ENCODE measurements at places on chromosomes 2 and 18. TPM values are rescaled to one million over a fixed set of nuclear protein-coding genes. Genes with fewer than 3 reads are reported as not detected.
A peak's percentile ranks its signal among the peaks of the same experiment; 100 is the strongest.

- no peak for DNase-seq
These were observed at the start of gene NYAP2 for GRCh38 chr2:225399504-225399903. NYAP2 (plus strand) TSS chr2:225399710; CDS start chr2:225408881, 9,171 bp downstream.

DNA sequence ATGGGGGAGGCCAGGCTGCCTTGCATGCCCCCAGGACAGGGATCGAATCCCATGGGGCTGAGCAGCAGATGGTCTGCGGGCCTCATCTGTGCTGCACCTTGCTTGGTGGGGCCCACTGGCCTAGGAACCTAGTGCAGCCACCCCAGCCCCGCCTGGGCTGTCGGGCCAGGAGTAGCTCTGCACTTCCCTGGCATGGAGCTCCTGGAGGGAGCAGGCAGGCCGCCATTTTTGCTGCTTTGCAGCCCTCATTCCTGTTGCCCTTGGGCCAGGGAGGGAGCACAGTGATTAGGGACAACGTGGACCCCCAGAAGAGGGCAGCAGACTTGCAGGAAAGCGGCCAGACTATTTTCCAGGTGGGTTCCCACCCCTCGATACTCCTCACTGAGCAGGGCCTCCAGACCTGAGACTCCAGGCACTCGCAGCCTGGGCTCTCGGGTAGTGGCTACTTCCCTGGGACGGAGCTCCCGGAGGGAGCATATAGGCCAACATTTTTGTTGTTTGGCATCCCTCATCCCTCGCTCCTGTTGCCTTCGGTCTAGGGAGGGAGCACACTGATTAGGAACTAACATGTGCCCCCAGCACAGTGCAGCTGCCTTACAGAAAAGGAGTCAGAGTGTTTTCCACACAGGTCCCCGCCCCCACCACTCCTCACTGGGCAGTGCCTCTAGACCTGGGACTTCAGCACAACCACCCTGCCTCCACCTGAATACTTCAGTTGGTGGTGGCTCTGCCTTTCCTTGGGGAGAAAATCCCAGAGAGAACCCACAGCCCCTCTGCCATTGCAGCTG, 99.5 kb downstream of the MAIP1 start:
- DNase-seq: no peak

GRCh38 chr2:207558079-207558491, 28.3 kb downstream of the CREB1 start:
- no peak for DNase-seq

DNA sequence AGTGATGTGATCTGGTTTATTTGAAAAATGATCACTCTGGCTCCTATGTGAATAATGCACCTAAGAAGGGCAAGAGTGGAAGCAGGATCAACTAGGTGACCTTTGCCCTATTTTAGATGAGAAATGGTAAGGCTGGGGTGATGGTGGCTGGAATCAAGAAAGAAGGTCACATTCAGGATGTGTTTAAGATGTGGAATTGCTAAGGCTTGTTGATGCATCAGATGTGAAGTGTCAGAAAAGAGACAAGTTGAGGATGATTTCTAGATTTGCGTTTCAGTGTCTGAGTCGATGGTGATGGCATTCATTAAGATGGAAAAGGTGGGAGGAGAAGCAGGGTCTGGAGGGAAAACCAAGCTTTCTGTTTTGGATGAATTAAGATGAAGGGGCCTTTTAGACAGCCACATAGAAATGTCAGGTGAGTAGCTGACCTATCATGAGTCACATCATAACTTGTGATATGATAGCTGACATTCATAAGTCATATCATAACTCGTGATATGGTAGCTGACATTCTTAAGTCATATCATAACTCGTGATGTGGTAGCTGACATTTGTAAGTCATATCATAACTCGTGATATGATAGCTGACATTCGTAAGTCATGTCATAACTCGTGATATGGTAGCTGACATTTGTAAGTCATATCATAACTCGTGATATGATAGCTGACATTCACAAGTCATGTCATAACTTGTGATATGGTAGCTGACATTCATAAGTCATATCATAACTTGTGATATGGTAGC, 101.2 kb upstream of the SEC11C start:
- no peak for DNase-seq

DNA sequence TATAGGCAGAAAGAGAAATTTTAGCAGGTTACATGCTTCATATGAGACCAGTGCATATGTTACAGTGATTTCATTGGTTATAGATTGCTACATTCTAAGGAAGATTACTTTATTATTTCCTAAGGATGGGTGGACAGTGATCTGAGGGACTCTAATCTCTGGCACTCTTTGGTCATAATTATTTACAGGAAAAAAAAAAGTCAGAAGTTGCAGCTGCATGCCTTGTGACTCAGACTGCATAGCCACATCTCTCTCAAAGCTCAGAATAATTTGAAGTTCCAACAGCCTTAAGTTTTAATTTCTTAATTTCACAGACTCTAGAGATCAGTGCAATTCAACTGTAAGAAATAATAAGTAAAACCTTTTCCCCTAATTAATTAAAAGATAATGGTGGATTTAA, 27.1 kb upstream of the BARD1 start:
- peak; percentile 23 for DNase-seq

- no peak for DNase-seq
These were observed 2010.4 kb upstream of the LRRTM1 start for GRCh38 chr2:82314836-82315472.

DNA sequence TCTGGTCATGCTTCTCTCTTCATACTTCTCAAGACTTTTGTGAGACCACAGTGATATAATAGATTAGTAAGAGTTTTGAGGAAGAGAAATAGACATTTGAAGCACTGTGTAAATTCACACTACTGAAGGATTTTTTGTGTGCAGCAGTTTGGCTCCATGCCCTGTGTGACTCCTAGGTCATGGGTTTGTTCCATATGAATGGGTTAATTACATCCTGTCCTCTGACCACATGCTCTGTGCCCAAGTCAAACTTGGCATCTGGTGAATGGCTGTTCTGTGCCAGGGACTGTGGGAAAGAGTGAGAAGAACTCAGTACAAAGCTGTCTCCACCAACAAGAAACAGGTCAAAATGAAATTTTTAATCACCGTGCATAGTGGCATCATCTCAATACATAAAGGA, 304.0 kb downstream of the LNPK start:
- DNase-seq: peak; percentile 35

GRCh38 chr2:10124538-10125045, 2.1 kb downstream of the RRM2 start:
- DNase-seq: peak; percentile 73

GRCh38 chr18:80181642-80182461, 65.5 kb downstream of the PARD6G start:
- peak; percentile 15 for DNase-seq

The GPR39 gene
- total RNA-seq: 3.8 TPM

GRCh38 chr2:97005353-97005752, 19.0 kb upstream of the FAM178B start:
- peak; percentile 5 for DNase-seq

DNA sequence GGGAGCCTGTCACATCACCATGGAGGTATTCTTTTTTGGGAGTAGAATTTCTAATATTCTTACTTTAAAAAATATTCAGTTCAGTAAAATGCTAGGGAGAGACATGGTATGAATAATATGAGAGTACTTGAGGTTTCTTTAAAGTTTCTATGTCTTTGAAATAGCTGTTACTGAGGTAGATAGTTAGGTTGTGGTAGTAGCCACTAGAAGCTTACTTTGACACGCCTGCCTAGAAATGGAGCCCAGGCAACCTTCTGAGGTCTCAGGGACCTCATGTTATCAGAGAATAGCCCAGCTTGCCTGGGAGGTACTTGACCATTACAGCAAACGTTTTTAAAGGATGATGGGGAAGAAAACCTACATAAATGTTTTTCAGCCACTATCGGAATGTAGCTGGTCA, 131.2 kb downstream of the AGPS start:
- no peak for DNase-seq

- DNase-seq: no peak
These were observed 46.3 kb downstream of the NOP58 start for GRCh38 chr2:202311823-202312388.

The DDX18 gene
- total RNA-seq: 66.9 TPM

DNA sequence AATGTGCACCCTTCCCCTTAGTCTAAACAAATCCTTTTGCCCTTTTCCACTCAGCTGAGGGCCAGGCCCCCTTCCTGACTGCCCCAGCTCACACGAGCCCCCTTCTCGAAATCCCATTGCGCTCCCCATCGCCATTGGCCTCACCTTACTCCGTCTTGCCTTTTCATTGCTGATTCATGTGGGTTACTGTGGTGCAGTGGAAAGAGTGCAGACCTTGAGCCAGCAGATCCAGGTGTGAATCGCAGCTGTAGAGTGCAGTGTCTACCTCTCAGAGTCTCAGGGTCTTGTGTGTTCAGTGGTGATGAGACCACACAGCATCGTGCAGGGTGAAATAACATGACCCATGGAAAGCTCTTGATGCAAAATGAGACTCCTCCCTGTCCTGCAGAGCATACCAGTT, 132.4 kb upstream of the APCDD1 start:
- no peak for DNase-seq

GRCh38 chr2:3535794-3536681, 16.7 kb upstream of the ADI1 start:
- peak; percentile 88 for DNase-seq

- DNase-seq: no peak
These were observed 19.5 kb upstream of the RPRM start for GRCh38 chr2:153497938-153498629.

DNA sequence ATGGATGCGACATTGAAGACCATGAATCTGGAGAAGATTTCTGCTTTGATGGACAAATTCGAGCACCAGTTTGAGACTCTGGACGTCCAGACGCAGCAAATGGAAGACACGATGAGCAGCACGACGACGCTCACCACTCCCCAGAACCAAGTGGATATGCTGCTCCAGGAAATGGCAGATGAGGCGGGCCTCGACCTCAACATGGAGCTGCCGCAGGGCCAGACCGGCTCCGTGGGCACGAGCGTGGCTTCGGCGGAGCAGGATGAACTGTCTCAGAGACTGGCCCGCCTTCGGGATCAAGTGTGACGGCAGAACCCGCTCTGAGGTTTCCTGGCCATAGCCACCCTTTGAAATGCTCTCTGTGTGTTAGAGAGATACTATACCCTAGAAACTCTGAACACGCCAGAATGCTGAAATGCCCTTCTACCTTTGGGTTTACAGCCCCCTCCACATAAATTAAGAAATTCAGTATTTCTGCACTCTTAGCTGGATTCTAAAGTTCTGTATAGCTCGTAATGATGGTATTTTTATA, 659 bp downstream of the CHMP1B start:
- DNase-seq: peak; percentile 26

The ACOXL gene
- not detected for total RNA-seq

DNA sequence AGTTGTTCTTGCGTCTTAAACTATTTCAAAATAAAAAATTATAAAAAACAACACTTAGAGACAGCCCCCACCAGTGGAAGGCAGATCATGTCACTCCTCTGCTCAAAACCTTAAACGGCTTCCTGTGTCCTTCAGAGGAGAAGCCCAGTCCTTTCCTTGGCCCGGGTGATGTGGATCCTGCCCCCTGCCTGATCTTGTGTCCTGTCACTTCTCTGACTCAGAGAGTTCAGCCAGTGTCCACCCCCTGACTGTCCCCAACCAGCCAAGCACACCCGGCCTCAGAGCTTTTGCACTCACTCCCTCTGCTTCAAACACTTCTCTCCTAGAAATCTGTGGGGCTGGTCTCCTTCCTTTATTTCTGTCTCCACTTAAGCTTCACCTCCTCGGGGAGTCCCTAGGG, 35.4 kb downstream of the TOGARAM2 start:
- DNase-seq: no peak

DNA sequence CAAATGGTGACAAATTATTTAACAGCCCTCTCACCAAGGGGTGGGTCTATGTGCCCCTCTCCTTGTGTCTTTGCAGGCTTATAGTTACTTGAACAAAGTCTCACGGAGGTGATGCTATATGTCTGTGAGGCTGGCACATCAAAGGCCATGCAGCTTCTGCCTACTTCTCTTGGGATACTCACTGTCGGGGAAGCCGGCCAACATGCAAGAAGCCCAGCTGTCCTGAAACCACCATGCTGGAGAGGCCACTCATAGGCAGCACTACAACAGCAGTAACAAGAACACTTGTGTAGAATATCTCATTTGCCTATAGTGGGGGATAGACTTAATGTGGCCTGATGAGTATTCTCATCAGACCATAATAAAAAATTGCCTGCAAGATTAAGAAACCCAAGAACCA, 233.7 kb upstream of the NCKAP5 start:
- DNase-seq: no peak

DNA sequence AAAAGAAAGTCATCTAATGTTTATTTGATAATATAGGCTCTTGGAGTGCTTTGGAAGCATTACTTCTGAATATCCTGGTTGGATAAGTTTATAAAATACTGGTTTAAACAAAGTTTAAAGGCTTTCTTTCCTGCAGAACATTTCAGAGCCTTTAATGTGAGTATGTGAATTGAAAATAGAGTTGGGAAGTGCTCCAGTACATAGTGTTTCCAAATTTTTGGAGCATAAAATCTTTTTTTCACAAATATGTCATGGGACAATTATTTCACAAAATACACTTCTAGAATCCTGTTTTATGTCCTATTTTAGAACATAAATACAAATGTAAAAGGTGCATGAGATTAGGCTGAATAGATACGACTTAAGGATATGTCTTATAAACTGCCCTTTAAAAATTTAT, 158.9 kb upstream of the HNRNPA3 start:
- no peak for DNase-seq

The KCNK3 gene
- 0.32 TPM for total RNA-seq

DNA sequence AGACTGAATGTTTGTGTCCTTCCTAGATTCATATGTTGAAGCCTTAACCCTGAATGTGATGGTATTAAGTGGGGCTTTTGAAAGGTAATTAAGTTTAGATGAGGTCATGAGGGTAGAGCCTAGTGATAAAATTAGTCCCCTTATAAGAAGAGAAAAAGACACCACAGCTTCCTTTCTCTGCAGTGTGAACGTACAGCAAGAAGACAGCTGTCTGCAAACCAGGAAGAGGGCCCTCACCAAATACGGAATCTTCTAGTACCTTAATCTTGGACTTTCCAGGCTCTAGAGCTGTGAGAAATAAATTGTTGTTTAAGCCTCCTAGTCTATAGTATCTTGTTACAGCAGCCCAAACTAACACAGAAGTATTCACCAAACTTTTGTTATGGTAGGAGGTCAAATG, 57.1 kb upstream of the CYTIP start:
- no peak for DNase-seq

GRCh38 chr2:73582364-73582763, 59.9 kb downstream of the NAT8 start:
- DNase-seq: no peak

The CACNB4 gene
- 0.11 TPM for total RNA-seq

The FEV gene
- total RNA-seq: not detected

The TTC32 gene
- 14.8 TPM for total RNA-seq
